GM23248 (cell line): ENCODE measurements at places on chromosomes 1 and 21. TPM values are rescaled to one million over a fixed set of nuclear protein-coding genes. Genes with fewer than 3 reads are reported as not detected.
A peak's percentile ranks its signal among the peaks of the same experiment; 100 is the strongest.

The LAMC2 gene
- polyA plus RNA-seq: 2.7 and 3.2 TPM in 2 replicates

The PPOX gene
- polyA plus RNA-seq: 21.5 and 25.9 TPM in 2 replicates

The FMOD gene
- 11.2 and 11.4 TPM in 2 replicates for polyA plus RNA-seq

The ADAM30 gene
- not detected in 2 replicates for polyA plus RNA-seq

The PIGC gene
- polyA plus RNA-seq: 29.3 and 32.7 TPM in 2 replicates

The KCNQ4 gene
- not detected in 2 replicates for polyA plus RNA-seq

DNA sequence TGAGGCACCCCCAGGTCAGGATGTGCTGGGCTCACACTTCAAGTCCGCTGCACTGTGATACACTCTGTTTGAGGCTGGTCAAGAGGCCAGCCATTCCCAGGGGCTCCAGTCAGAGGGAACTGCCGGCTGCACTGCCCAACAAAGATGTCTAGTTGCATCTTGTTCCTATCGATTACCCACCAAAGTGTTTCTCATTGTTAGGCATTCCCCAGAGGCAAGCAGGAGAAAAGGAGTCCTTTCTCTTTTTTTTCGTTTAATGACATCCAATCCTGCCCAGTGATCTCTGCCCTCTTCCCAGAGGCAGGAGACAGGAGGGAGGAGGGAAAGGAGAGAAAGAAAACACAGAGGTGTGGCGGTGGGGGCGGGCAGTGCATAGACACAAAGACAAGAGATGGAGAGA is 150.4 kb downstream of the OMA1 start:
- no peaks in the 10 kb centered on the region for H3K27me3 ChIP-seq
- peaks cover 44% of the 10 kb centered on the region for H3K4me1 ChIP-seq
- DNase-seq: no peak
- no peaks in the 10 kb centered on the region for H3K36me3 ChIP-seq
- no peak overlapping the region for H3K27ac ChIP-seq

- no peaks in the 10 kb centered on the region for H3K36me3 ChIP-seq
- DNase-seq: no peak
- H3K4me1 ChIP-seq: no peaks in the 10 kb centered on the region
- no peaks in the 10 kb centered on the region for H3K27me3 ChIP-seq
Measured at GRCh38 chr1:167288390-167289074, 67.8 kb downstream of the POU2F1 start.

DNA sequence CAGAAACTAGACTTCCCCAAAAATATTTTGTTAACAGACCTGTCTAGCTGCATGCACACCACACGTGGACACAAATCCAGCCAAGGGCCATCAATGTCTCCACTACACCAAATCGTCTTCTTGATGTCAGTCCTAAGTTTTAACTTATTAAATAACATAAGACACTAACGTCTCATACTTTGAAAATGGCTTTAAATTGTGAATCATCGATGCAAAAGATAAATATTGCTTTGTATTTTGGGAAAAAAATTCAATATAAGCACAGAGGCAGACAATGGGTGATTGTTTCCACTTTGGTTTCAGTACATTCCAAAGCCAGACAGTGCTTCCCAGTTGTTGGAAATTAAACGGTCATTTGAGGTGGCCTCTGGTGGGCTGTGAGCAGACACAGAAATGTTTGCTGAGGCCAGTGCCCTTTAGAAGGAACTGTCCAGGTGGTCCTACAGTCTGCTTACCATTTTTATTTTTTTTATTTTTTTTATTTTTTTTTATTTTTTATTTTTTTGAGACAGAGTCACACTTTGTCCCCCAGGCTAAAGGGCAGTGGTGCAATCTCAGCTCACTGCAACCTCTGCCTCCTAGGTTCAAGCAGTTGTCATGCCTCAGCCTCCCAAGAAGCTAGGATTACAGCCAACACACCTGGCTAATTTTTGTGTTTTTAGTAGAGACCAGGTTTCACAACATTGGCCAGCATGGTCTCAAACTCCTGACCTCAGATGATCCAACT is 1.8 kb upstream of the KIAA2013 start:
- H3K36me3 ChIP-seq: no peaks in the 10 kb centered on the region
- H3K27ac ChIP-seq: no peak overlapping the region
- DNase-seq: peak; percentile 34
- H3K4me3 ChIP-seq: no peak overlapping the region

DNA sequence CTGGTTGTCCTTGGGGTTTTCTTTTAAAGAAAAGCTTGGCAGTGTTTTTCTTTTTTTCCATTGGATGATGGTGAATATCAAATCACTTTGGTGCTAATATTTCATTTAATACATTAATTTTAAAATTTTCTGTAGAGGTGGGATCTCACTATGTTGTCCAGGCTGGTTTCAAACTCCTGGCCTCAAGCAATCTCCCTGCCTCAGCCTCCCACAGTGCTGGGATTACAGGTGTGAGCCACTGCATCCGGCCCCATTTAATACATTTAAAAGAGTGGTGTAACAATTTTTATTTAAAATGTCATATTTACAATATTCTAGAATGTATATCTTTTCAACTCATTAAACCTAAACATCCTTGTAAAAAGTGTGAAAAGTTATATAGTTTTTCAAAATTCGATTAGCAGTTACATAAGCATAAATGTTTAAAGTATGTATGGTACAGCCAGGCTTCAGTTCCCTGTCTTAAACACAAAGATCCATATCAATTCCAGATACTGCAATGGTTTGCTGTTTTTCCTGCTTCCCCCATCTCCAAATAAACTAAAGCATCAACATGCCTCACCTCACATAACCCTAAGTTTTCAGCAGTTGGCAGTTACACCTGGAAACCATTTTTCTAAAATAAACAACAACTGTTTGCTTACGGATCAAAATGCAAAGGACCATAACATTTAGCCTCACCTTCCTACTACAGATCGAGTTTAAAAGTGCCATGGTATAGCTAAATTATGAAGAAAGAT is 8.9 kb upstream of the LGALS8 start:
- H3K27ac ChIP-seq: no peak overlapping the region
- no peak overlapping the region for H3K4me3 ChIP-seq
- H3K27me3 ChIP-seq: no peaks in the 10 kb centered on the region
- no peak for DNase-seq

DNA sequence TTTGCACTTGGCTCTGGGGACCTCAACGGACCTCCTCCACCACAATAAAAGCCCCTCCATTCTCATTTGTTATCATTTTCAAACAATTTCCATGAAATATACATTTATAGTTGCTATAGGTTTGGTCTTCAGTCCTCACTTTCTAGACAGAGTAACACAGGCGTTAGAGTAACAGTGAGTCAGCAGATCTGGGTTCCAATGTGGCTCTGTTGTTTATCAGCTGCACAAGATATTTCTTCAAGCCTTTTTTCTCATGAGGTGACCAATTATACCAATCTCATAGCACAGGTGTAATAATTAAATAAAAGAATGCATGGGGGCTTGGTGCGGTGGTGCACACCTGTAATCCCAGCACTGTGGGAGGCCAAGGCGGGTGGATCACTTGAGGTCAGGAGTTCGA is 32.8 kb upstream of the PSMB2 start:
- DNase-seq: no peak
- no peak overlapping the region for H3K4me3 ChIP-seq
- H3K27ac ChIP-seq: no peak overlapping the region
- H3K4me1 ChIP-seq: no peaks in the 10 kb centered on the region
